ENCODE measurements at places on chromosomes 13 and 19.
A peak's percentile ranks its signal among the peaks of the same experiment; 100 is the strongest.

DNA sequence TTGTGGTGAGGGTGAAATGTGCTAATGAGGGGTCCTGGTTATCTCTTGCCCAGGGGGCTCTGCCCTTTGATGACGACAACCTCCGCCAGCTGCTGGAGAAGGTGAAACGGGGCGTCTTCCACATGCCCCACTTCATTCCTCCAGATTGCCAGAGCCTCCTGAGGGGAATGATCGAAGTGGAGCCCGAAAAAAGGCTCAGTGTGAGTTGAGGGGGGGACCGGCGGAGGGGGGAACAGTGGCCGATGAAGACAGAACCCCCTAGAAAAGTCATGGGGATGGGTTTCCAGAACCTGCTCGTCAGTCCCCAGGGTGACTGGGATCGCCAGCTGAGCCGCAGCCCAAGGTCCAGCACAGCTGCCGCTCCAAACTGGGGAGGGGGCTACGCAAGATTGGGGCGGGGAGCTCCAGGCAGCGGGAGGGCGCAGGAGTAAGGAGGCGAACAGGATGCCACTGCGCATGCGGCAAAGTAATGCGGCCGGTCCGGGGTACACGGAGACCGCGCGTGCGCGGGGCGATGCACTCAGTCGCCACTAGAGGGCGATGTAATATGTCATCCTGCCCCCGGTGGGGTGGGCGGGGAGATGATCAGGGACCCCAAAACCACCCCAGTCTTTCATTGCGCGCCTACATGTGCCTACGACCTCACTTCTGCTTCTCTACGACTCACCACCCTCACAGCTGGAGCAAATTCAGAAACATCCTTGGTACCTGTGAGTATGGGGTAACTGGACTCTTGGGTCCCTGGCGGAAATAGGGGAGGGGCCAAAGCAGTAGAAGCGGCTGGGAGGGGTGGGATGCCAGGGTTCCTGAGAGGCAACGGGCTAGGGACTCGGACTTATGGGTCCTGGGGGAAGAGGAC lies 17.9 kb downstream of the BRSK1 start:
- peak; percentile 87 for DNase-seq

- peak; percentile 72 for DNase-seq
Observed at GRCh38 chr19:15332311-15332996, at the start of gene BRD4. BRD4 (minus strand) TSS chr19:15332539; CDS start chr19:15273099, 59,440 bp downstream.

- no peak for DNase-seq
Observed at GRCh38 chr13:75368167-75368566, 113.8 kb downstream of the TBC1D4 start.

DNA sequence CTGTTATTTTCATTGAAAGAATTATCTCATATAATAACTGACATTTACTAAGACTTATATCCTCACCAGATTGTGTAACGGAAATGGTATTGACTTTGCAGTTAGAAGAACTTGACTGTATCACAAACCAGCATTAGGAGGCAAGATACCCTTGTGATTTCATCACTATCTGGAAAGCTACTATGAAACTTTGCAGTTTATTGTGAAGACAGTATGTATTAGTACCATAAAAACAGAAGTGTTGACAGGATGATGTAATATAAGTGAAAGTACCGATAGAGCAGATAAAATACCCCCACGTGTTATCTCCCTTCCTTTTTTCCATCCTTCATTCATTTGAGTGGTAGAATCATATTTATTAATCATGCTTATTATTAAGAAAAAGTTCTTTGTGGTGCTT lies 365.7 kb upstream of the KLHL1 start:
- no peak for DNase-seq

DNA sequence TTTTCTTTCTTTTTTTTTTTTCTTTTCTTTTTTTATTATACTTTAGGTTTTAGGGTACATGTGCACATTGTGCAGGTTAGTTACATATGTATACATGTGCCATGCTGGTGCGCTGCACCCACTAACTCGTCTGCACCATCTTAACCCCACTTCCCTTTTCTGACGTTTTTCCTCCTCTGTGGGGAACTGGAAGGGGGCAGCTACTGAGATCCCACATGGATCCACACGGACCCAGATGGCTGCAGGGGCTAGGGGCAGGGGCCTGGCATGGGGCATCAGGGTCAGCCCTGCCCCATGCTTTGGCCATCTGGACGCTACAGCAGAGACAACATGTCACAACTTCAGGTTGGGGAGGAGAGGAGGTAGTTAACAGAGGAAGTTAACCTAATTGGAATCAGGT lies 54.3 kb downstream of the RUBCNL start:
- DNase-seq: no peak

DNA sequence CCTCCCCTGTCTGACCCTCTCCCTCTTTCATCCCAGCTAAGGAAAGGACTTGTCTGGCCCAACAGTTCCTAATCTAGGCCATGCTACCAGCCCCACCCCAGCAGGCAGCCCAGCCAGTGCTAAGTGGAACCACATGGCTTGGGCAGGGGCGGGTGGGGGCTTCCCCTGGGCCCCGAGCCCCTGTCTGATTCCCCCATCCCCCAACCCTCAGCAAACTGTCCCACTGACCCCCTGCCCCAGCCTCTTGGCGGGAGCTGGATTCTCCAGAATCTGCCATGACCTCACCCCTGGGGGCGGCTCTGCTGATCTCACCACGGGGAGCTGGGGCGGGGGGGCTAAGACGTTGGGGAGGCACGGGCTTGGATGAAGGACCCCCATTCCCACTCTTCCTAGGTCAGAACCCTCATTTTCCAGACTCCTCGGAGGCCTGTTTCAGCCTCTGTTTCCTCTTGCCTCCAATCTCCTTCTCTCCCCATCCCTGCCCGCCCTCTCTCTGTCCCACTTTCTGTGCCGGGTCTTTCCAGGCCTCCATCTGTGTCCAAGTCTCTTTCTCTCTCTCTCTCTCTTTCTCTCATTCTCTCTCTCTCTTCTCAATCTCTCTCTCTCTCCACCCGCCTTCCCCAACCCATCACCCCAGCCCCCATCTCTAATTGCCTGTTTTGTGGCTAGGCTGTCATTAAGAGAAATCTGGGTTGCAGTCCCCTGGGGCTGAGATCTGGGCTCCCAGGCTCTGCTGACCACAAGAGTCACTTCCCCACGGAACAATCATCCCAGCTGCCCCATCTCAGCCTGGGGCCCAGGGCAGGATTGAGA lies 2.7 kb downstream of the COL5A3 start:
- DNase-seq: no peak

DNA sequence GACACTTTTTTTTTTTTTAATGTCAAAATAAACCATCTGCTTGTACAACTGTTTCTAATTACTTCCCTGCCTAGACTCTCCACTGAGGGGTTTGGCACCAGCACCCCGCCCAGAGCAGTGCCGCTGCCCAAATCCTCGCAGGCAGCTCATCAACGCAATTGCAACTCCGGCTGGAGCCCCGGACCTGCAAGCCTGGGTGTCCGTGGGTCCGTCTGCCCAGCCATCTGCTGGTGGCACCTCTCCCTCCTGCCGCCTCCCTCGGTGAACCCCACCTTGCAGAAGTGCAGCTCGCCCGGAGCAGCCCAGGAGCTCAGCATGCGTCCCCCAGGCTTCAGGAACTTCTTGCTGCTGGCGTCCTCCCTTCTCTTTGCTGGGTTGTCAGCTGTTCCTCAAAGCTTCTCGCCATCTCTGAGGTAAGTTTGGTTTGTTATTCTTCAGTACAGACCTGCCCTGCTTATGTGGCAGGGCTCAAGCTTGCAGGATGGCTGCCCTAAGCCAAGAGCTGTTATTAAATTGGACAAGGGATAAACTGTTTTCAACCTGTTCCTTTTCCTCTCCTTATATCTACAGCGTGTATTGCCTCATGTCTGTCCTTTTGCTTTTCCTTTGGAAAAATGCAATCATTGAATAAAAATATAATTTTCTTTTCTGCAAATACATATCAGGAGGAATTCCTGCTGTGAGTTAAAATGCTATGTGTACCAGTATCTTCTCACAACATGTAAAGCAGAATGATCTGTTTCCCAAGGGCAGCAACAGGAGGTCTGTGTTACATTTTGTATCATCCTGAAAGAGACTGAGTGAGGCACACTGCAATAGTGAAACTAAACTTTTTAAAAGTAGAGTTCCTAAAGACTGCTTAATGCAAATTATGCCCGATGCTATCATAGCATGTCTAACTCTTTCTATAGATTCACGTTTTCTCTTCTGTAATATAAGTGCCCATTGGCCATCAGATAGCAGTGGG lies at the start of gene ITGBL1:
TSS of gene ITGBL1 (plus strand) at position 157 of the 967 bp plus-strand sequence. CDS start at position 316, 159 bp downstream.
- no peak for DNase-seq

- DNase-seq: no peak
Observed at GRCh38 chr13:94716016-94716415, 3.7 kb upstream of the SOX21 start.

DNA sequence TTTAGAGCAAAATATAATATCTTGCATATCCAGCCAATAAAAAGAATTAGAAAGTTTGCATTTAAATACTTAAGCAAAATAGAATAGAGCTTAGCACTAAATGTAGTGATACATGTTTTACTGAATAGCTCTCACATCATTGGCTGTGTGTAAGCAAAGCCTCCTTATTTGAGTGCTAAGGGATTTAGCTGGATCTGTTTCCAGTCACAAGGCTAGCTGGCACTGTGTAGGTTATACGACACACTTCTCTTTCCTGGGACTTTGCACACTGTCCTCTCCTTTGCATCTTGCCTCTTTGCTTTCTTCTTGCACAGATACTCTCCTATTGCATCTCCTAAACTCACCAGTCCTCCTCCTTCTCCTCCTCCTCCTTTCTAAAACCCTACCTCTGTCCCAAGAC lies 423.8 kb downstream of the KLF5 start:
- DNase-seq: no peak

- no peak for DNase-seq
Observed at GRCh38 chr19:53466726-53467484, 628 bp upstream of the ZNF813 start.

- DNase-seq: no peak
Observed at GRCh38 chr13:33193428-33193974, 92.1 kb downstream of the STARD13 start.

DNA sequence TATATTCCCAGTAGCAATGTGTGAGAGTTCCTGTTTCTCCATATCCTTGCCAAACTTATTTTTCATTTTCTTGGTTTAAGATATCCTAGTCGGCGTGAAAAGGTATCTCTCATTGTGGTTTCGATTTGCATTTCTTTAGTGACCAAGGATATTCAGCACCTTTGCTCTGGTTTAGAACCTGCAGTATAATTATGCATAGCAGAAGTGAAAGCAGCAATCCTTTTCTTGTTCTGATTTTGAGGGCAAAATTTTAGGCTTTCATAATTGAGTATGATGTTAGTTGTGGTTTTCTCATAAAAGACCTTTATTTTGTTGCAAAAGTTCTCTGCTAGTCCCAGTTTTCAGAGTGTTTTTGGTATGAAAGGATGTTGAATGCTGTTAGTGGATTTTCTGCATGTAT lies 491.0 kb downstream of the FGF9 start:
- no peak for DNase-seq

DNA sequence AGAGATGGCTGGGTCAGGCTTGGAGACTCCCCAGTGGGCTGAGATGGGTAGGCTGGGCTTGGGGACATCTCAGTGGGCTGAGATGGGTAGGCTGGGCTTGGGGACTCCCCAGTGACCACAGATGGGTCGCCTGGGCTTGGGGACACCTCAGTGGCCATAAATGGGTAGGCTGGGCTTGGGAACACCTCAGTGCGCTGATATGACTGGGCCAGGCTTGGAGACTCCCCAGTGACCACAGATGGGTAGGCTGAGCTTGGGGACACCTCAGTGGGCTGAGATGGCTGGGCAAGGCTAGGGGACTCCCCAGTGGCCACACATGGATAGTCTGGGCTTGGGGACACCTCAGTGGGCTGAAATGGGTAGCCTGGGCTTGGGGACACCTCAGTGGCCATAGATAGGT lies 12.8 kb downstream of the IQCN start:
- no peak for DNase-seq

Data from activated T-helper 1 cell treated with Interleukin-2 at 50 U/mL for 16 hours (primary cell).